ENCODE measurements at places on chromosomes 11 and 22.

DNA sequence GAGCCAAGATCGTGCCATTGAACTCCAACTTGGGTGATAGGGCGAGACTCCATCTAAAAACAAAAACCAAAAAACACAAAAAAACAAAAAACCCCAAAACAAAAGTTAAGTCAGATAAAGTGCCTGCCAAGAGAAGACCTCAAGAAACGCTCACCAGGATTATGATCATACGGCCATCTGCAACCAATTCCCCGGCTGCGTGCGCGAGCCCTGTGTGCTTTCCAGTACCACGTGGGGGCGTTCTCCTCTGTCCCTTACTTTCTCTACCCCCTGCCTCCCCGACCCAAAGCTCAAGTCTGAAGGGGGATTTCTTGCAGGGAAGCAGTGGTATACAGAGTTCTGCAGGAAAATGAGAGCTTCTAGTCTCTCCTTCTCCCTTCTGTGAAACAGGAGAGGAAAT is 10.5 kb upstream of the RPS19BP1 start:
- DNase-seq = no peak

DNA sequence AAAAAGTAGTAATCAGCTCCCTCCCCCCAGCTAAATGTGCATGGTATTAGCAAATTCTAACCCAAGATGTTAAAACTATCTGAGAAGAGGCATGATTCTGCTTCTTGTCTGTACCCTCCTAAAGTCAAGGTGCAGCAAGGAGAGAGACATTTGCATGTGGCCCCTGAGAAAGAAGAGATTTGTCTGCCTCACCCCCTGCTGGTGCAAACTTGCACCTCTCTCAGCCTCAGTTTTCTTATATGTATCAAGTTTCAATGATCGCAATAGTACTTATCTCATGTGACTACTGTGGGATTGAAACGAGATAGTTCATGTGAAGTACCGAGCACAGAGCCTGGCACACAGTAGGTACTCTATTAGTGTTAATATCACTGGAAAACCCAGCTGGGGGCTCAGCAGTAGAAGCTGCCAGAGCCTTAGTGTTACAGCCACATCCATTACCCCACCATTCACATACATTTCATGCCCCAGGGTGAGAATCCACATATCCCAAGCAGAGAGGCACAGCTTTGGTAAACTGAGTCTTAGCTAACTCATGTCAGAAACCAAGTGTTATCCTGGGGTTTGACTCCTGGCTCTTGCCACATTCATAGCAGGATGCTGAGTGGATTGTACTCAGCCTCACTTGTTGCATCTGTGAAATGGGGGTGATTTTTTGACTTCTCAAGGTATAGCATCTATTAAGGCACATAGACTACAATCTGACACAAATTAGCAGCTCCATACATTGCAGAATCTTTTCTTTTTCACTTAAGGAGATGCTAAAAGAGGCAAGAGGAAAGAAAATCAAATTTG is 24.9 kb downstream of the CD44 start:
- no peak for DNase-seq

DNA sequence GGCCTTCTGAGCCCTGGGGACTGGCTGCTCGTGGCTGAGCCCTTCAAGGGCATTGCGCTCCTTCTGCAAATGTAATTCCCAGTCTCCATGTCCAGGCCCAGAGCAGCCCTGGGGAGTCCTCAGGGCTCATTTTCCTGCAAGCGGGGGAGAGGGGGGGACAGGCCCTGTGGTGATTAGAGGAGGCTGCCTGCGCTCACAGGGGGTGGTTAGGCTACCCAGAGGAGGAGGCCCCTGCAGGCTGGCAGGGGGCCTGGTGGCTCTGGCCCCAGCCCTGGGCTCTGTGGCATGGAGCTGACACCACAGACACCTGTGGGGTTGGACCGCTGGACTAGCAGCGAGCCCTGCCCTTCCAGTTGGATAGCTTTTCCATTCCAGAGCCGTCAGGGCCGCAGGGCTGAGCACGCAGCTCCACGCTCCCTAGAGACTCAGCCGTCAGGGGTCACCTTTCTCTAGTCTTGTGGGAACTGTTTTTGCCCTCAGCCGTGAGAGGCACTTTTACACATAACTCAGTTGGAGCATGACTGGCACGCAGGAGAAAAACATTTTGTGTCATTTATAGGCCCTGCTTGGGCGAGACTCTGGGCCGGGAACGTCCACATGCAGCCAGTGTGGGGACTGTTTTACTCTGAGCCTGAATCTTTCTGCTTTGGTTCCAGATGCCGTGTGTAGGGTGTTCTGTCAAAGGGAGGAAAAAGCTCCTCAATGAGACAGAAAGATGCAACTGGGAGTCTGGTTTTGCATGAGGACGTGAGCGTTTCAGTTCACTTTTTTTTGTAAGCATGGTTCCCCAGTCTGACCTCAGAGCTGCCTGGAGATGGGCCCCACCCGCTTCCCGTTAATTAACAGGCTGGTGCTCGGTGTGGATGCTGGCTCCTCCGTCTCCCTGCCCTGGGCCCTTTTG is 58.1 kb downstream of the LRP5 start:
- DNase-seq = no peak

DNA sequence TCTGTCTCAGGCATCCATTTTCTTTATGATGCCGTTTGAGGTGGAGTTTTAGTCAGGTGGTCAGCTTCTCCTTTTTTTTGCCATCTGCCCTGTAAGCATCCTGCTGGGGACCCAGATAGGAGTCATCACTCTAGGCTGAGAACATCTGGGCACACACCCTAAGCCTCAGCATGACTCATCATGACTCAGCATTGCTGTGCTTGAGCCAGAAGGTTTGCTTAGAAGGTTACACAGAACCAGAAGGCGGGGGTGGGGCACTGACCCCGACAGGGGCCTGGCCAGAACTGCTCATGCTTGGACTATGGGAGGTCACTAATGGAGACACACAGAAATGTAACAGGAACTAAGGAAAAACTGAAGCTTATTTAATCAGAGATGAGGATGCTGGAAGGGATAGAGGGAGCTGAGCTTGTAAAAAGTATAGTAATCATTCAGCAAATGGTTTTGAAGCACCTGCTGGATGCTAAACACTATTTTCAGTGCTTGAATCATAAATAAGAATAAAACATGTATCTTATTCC is 10.9 kb upstream of the HBE1 start:
- DNase-seq = no peak

DNA sequence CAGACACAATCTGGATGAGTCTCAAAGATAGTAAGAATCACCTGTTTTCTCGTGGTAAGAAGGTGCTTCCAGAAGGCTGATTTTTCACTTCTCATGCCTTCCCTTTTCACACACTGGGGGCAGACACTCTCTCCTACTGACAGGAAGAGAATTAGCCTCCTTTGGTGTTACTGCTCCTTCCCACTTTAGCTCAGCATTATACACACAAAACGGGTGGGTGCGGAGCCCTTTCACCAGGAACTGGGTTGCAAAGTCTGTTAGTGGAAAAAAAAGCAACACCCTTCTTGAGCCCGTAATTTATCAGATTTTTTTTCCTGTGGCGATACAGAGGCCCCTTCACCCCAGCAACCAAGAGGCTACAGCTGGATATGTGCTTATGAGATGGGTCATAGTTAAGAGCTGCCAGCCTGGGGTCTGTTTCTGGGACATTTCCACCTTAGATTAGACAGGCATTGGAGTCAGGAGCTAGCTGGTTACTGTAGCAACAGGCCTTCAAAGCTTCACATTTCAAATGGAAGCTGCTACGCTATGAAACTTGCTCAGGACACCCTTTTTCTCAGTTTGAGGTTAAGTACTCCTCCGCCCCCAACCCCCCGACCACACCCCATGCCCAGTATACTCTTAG is 48.1 kb downstream of the SNX19 start:
- no peak for DNase-seq

DNA sequence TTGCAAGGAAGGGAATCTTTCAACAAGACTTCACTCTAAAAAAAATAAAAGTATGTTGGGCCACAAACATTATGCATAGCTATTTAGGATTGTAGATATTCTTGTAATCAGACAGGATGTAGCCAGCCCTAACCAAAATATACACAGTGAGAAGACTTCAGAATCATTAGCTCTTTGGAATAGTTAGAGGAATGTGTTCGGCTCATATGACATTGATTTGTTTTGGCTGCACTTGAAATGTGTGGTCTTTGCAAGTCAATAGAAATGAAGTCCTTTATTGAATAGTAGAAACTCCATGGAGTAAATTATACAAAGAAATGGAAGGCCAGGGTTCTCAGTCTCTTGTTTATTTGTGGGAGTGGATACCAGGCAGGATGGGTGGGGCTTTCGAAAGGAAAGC is 692.1 kb downstream of the NTM start:
- DNase-seq = no peak

GRCh38 chr11:12963792-12964536 is 45.2 kb upstream of the RASSF10 start:
- DNase-seq = no peak

DNA sequence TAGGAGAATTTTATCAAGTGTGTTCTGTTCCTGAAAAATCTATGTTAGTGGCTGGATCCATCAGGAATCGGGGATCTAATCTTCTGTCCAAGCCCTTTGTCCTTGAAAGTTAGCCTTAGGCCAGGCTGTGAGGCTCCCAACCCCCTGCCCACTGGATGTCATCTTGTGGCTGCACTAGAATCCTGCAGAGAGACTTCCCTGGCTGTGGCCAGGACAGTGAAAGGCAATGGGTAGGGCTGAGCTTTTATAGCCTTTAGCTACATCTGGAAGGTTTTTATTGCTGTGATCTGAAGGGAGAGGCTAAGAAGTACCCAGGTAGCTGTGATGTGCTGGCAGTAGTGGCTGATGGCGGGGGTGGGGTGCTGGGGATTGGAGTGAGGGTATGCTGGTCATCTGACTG is 2.1 kb downstream of the OAF start:
- no peak for DNase-seq

DNA sequence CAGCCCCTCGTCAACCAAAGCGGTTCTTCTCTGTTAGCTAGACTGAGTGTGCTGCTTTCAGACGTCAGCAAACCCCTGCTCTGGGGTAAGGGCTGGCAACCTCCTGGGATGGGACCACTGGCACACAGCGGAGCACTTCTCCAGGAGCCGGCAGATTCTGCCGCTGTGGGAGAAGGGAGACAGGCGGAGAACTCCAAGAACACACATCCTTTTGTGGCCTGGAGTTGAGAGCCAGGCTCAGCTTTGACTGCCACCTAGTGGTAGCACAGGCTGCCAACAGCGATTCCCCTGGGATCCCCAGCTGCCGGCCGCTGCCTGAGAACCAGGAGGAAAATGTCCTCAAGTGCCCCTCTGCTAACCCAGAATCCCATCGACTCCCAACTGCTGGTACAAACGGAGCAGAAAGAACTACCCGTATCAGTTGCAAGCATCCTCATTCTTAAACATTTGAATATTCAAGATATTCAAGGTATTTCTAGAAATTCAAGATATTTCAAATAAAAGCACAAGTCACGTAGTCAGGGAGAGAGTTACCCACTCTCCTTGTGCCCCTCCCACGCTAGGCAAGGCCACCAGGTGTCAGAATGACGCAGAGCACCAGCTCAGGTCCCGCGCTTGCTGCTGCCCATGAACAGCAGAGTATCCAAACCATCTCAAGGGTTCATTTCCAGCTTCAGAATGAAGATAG is 4.9 kb downstream of the LTO1 start:
- no peak for DNase-seq

DNA sequence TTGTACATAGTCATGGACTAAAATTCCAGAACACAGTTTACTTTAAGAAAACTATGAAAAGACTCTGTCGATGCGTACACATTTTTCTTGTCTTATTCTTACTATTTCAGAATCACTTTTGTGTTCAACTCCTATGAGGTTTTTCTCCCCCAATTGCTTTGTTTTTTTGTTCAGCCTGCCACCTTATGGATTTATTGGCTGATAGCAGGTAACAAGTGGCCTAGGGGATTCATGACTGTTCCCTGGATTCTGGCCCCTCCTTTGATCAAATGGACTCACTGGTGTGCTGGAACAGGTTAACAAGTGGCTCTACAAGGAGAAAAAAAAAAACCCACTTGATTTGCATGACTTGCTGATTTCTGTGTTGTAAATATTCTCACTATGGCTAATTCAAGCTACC is 10.6 kb downstream of the MMP20 start:
- DNase-seq = no peak

- peak; percentile 55 for DNase-seq
Measured at GRCh38 chr11:124070915-124071622, 29.9 kb upstream of the OR10G7 start.

- DNase-seq = no peak
Measured at GRCh38 chr11:111942829-111943228, 5.7 kb downstream of the DIXDC1 start.
